ENCODE measurements at places on chromosomes 13 and 19. TPM values are rescaled to one million over a fixed set of nuclear protein-coding genes. Genes with fewer than 3 reads are reported as not detected.

DNA sequence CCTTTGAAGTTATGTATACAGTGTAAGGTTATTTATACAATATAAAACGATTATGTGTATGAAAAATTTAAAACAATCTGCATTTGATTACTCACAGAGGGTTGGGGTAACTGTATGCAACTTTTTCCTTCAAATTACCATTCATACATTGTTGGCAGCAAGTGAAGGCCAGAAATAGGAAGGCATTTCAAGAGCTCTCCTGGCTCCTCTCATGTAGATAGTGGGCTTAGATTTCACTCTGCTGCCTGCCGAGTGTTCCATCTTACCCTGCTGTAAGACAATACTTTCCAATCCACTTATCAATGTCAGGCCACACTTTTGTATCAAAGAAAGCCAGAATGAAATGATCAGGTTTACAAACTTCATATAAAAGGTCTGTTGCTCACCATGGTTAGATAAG is 245.2 kb downstream of the DNAJC15 start:
- DNase-seq, result no peak

GRCh38 chr13:66567899-66568612 is 662.1 kb downstream of the PCDH9 start:
- no peak for DNase-seq

The NCR1 gene
- not detected for total RNA-seq

- no peak for DNase-seq
Observed at GRCh38 chr13:83980331-83980730, 98.1 kb upstream of the SLITRK1 start.

DNA sequence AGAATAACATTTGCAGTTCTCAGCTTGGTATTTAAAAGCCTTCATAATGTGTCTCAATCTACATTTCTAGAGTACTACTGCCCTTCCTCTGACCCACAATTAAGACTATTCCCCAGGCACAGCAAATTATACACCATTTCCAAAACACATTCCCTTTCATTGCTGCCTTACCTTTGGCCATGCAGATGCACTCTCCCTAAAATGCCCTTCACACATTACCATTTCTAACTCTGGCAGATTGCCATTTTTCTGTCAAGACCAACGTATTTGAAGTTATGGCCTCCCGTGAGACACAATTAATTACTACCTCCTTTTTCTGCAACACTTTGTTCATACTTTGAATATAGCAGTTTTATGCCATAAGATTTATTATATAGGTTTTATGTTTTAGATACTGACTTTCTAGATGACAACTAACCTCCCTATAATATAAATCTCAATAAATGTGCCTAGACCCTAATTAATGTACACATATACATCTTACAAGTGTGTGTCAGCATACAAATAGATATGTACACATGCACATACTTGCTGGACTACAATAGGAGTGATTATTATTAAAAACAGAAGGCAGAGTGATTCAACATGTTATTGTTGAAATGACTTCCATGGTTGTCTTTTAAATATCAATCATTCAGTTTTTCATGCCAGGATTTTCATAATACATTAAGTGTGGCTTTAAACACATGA is 2902.5 kb downstream of the PCDH9 start:
- DNase-seq, result no peak

DNA sequence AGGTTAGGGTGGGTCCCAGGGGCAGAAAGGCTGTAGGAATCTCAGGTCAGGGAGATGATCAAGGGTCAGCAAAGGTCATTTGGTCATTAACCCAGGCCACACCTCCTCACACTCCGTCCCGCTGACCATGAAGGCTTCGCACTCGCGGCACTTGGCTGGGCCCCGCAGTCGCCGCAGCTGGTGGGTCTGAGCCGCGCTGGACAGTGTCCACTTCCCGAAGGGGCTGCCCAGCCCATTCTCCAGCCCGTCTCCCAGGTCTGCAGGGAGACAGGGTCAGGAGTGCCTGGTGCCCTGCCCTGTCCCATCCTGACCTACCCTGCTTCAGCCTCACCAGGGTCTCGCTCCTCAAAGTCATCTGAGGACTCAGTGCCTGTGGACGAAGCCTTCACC is 7.3 kb upstream of the LPAR2 start:
- DNase-seq, result no peak

The TINCR gene
- 0.11 TPM for total RNA-seq
